CD4-positive, alpha-beta T cell treated with Interleukin-12 subunit alpha and Interleukin-12 subunit beta, for 1 hour (primary cell): ENCODE measurements at places on chromosomes 3 and 15.

DNA sequence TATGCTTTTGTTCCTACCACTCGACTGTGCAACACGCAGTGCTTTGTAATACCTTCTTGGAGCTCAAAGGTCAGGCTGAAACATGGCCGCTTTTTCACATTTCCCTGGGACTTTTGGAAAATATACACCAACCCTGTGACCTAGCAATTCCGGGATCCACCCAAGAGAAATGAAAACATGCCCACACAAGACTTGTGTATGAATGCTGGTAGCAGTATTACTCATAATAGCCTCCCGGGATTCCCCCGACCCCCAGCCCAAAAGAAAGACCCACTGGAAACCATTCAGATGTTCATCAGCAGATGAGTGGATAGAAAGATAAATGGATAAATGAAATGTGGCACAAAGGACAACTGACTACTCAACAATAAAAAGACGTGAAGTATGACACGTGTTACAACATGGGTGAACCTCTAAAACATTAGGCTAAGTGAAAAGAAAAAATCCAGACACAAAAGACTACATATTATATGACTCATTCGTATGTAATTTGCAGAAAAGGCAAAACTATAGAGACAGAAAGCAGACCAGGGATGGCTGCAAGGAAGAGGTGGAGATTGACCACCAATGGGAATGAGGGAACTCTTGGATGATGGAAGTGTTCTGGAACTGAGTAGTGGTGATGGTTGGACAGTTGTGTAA is 104.1 kb downstream of the PGPEP1L start:
- no peak for DNase-seq

GRCh38 chr3:134650431-134651346 is at the start of gene KY:
KY (minus strand) TSS chr3:134651022; CDS start chr3:134650960, 62 bp downstream.
- no peak for DNase-seq

- no peak for DNase-seq
These were observed 13.3 kb downstream of the GRAMD2A start for GRCh38 chr15:72184165-72184811.

GRCh38 chr3:184361932-184362667 is 590 bp downstream of the POLR2H start:
- peak; percentile 34 for DNase-seq

GRCh38 chr15:93848490-93848889 is 382.9 kb upstream of the MCTP2 start:
- no peak for DNase-seq

GRCh38 chr15:89121414-89121813 is 33.2 kb downstream of the ABHD2 start:
- no peak for DNase-seq
